ENCODE measurements at places on chromosomes 3 and 15.
A peak's percentile ranks its signal among the peaks of the same experiment; 100 is the strongest.

DNA sequence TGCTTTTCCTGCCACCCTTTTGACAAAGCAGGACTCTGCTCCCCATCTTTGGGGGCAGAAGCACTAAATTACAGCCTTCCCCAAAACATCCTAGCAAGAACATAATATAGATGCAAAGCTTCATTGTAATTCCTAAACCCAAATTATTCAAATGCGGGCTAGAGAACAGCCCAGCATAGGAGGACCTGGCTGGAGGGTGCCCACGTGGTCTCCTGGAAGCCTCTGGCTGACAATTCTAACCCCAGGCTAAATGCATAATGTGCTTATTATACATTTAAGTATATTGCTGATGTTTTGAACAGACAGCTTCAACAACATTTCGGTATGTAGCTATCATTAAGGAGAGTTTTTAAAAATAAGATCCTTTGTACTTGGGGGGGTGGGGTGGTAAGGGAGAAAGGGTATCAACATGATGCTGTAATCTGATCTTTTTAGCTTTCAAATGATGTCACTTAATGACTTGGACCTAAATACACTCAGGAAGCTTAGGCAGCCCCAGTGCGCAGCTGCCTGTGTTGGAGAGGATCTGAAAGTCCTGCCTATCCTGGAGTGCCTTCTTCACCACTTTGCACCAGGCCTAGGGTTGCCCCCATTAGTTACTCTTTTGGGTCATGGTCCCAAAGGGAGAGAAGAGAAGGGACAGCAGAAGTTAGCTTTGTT lies 57.2 kb upstream of the USP3 start:
- peak; percentile 54 for DNase-seq

- DNase-seq, result no peak
These were observed 23.6 kb downstream of the MEGF11 start for GRCh38 chr15:66229790-66230465.

GRCh38 chr3:129278966-129279906 lies 566 bp downstream of the HMCES start:
- peak; percentile 60 for DNase-seq

DNA sequence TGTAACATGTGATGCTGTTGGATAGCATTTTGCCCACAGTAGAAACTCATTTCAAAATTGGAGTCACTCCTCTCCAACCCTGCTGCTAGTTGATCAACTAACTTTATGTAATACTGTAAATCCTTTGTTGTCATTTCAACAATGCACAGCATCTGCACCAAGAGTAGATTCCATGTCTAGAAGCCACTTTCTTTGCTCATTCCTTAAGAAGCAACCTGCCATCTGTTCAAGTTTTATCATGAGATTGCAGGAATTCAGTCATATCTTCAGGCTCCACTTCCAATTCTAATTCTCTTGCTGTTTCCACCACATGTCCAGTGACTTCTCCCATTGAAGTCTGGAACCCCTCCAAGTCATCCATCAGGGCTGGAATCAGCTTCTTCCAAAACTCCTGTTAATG lies 42.9 kb downstream of the AKAP13 start:
- DNase-seq, result no peak

DNA sequence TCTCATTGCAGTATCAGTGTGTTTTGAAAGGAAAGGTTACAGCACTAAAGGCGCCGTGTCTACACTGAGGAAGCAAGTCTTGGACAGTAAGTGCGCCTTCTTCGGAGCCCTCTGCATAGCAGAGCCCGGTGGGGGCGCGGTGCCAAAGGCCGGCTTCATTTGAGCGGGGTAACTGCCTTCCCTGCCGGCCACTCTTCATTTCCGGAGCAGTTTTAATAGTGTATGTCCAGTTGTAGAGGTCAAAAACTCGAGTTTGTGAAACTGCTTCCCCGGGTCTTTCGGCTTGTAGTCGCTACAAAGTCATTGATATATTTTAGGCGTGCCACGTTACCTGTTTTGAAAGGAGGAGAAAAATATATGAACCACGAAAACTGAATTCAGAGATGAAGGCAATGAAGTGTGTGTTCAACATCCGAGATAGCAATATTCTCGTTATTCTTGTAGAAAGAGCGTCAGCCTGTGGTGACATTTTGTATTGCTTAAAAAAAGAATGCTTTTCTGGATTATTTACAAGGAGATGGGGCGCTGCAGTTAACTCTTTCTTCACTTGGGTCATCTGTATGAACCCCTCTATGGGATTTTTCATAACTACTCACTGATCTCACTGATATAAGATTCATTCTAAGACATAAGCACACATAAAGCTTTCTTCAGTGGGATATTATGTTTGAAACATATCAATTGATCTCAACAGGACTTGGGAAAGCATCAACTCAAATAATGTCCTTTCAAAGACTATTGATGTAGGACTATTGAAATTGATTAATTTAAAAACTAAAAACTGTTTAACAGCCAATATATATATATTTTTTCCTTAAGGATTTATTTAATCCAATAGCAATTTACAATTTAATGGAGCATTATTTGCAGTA lies 3.0 kb downstream of the ALCAM start:
- DNase-seq, result peak; percentile 74

DNA sequence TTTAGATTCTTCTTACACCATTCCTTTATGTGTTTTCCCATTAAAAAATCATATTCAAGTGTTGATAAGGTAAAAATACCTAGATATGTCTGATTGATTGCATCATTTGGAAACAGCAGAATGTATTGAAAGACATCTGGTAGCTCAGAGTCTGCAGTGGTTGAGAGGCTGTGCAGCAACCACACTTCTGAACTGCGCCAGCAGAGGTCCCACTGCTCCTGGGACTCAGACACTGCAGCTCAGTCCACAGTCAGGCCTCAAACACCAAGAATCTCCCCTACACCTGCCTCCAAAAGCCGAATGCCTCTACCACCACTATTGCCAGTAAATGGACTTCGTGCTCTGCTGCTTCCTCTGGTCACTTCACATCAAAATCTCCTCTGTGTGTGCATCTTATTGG lies 176.9 kb upstream of the LMCD1 start:
- peak; percentile 30 for DNase-seq

GRCh38 chr3:99119385-99119784 lies 217.9 kb upstream of the DCBLD2 start:
- DNase-seq, result no peak

GRCh38 chr3:126026277-126026751 lies 57.3 kb downstream of the ROPN1B start:
- DNase-seq, result no peak

DNA sequence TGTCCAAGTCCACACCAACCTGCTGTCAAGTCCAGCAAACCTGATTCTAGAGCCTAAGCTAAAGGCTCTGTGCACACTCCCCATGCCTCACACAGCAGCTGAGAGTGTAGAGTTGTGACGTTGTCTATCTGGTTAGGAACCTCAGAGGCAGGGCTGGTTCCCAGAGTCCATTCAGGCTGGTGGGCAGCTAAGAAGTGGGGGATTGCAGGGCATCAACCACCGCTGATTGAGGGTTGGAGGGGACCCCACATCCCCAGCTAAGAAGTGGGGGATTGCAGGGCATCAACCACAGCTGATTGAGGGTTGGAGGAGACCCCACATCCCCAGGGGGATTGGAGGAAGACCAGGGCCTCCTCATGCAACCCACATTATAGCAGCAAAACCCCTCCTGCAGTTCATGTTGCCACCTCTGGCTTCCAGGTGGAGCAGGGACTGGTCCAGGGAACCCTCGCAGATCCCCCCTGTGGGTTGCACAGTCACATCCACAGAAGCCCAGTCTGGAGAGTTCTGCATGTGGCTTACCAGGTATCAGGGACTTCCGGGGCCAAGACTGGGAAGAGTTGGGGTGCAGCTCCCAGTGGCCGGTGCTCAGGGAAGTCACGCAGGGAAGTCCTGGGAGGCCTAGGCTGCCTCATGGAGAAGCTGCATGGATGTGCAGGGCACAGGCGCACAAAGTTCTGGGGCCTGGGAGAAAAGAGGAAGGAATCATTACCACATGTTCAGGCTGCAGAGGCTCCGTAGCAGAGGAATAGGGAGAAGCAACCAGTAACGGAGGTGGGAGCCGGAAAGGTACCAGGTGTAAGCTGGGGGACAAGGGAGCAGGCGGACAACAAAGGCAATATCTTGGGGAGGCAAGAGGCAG lies 71.4 kb upstream of the PCSK6 start:
- peak; percentile 29 for DNase-seq

DNA sequence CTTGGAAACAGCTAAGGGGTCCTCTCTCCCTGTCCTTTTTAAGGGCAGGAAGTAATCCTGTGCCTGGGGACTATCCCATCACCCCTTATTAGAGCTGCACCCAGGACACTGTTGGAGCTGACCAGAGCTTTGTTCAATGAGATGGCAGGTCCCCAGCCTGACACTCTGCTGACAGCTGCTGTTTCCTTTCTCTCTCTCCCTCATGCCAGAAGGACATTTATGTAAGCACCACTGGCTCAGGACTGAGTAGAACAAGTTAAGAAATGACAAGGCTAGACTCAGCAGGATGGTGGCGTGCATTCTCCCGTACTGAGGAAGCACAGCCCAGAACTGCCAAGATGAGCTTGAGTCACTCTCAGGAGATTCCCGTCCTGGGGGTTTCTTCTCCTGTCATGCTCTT lies 17.3 kb downstream of the GJD2 start:
- no peak for DNase-seq

- no peak for DNase-seq
These were observed 7.7 kb upstream of the DCP1A start for GRCh38 chr3:53354945-53355498.

- DNase-seq, result peak; percentile 47
These were observed 58.3 kb upstream of the XCR1 start for GRCh38 chr3:46085421-46086082.

- DNase-seq, result peak; percentile 94
These were observed at the start of gene RASSF1 for GRCh38 chr3:50340448-50341329. Gene RASSF1 (minus strand): TSS chr3:50340836. CDS start chr3:50340805, 31 bp downstream.

DNA sequence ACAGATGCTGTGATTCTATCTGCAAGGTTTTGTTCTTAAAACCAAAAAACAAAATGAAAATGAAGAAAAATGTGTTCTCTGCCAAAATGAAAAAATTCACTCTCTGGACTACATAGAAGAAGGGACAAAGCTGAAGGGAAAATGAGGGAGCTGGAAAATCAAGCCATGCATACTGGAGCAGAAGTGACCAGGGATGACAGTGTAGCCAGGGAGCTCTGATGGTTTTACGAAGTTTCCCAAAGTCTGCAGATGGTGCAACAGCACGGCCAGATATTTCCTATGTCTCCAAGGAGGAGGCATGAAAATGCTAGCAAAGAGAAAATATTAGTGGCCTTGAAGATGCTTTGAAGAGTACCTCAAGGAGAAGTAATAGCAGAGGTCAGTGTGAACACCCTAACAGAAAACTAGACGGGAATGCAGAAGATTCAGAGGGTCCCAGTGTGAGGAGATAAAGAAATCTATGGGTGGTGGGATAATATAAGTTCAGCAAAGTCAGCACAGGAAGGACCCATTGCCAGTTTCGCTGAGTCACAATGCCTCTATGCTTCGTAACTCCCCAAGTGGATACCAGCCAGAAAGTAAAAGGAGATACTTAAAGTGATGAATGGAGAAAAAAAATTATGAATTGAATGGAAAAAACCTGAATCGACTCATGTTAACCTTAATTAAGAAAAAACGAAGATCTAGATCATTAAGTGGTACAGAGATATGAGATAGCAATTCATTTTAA lies 39.0 kb upstream of the POMGNT2 start:
- no peak for DNase-seq

DNA sequence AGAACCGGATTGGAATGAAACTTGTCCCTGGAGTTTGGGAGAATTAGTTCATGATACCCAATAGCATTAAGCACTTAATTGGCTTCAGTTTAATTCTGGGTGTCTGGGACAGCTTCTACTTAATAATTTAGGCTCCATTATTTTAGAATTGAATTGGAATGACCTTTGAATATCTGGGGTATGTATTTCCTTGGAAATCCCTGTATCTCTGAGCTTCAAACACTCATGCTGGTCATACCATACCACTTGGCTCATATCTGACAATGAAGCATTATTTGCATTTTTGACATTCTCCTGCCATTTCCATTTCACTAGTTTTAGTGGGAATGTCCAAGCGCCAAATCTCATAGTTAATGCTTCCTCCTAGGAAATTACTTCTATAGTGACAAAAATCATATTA lies 393.1 kb downstream of the DIPK2A start:
- DNase-seq, result no peak

GRCh38 chr3:123385001-123385401 lies 63.9 kb downstream of the ADCY5 start:
- no peak for DNase-seq

DNA sequence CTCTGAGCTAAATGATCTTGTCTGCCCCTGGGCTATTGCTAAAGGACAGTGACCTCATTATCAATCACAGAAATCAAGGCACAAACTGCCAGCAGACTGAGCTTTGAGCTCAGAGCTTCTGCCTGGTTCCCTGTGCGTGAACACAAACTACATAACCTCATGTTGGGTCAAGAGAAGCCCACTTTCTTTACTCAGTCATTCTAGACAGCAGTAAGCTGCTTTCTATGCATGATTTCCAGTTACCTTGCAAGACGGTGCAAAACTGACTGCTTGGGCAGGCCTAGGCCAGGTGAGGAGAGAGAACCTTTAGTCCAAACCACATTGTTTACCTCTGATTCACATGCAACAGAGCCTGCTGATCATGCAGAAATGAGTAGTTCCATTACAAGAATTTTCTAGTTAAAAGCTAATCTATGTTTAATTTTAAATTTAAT lies 75.1 kb downstream of the ARRDC4 start:
- no peak for DNase-seq

DNA sequence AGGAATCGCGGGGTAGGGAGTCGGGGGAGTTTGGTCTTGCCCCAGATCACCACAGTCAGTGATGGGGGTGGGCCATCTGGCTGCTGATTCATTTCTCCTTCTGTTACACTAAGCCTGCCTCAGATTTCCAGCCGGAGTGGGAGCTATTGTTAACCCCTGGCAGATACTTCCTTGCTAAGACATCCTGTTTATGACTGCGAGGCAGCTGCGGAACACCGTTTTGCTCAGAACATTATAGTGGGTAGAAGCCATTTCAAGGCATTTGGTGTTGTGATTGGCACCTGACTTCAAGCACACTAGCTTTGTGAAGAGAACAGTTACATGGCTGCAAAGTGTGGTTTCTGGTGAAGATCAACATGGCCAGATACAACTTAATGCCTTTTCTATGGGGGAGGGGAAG lies 73.8 kb downstream of the FLNB start:
- peak; percentile 67 for DNase-seq

- no peak for DNase-seq
These were observed 49.3 kb downstream of the SSUH2 start for GRCh38 chr3:8595252-8595651.

DNA sequence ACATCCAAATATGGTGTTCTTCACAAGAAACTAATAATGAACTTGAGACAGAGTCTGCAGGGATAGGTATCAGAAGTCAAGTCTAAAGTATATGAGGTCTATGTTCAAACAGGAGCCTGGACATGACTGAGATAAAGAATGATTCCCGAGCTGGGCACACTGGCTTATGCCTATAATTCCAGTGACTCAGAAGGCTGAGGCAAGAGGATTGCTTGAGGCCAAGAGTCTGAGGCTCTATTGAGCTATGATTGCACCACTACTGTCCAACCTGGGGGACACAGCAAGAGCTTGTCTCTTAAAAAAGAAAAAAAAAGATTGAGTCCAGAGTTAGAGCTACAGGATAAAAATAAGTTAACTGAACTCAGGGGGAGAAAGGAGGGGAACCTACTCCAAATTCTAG lies 246.5 kb downstream of the LRRN1 start:
- no peak for DNase-seq

- DNase-seq, result no peak
These were observed 18.9 kb downstream of the MAGEL2 start for GRCh38 chr15:23628612-23629233.
